ENCODE measurements at places on chromosomes 3 and 15.

DNA sequence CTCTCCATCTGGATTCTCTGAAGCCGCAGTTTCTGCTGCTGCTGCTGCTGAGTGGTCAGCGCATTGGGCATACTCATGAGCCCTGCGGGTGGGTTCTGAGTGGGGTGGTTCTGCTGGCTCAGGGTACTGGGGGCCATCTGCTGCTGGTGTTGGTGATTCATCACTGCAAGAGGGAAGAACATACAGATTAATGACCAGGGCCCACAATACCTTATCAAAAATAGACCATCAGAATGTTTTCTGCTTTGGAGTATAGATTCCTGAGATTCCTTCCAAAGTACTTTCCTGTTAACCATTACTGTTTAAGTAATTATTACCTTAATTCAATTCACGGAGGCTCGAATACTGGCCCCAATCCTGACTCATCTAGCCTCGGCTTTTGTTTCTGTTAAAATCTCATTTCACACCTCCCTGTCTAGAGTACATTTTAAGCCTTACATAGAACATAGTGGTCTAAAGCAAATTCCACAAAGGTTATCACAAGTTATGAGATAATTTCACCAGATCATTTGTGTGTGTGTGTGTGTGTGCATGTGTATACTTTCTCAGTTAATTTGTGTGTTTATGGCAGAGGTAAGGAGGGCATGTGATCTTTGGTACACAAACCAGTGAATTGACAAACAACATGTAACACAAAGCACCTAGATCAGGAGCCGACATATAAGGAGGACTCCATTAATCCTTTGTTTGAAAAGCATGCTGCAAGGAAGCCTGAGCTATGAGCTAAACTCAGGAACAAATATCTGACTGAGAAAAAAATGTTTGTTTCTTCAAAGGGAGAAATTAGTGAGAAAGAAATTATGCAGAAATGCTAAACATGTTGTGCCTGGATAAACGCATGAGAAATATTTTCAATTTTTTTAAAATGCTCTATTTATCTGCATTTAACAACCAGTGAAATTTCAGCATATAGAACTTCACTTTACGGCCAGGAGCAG lies 68.1 kb downstream of the TM4SF4 start:
- DNase-seq: no peak

GRCh38 chr3:195095704-195096036 lies 175.3 kb downstream of the XXYLT1 start:
- DNase-seq: no peak

- DNase-seq: no peak
These were observed 39.9 kb downstream of the KLF15 start for GRCh38 chr3:126317029-126317996.

- DNase-seq: no peak
These were observed 66.4 kb upstream of the MYO5C start for GRCh38 chr15:52361975-52362494.

GRCh38 chr3:50256978-50257890 lies 11.7 kb upstream of the SEMA3B start:
- no peak for DNase-seq

DNA sequence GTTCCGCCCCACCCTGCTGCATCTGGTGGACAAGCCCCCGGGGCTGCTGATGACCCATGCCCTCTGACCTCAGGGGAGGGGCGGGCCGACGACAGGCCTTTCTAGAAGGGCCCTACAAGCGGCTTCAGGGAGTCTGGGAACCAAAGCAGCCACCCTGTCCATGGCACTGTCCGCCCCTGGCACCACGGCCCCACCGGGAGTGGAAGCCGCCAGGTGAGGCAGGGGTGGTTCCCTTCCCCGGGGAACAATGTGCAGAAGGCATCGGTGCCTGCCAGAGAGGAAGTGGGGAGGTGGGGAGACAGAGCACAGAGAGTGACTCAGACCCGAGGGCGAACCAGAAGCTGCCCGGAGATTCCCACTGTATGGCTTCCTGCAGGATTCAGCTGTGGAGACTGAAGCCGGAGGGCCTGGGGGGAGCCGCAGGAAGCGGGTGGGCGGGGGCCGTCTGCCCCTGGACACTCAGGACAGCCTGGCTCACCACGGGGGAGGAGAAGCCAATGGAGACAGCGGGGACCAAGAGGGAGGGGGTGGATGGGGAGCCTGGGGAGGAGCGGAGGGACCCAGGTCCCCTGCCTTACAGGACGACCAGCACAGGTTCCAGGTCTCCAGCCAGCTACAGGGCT lies 134.0 kb downstream of the TPRA1 start:
- peak; percentile 34 for DNase-seq

DNA sequence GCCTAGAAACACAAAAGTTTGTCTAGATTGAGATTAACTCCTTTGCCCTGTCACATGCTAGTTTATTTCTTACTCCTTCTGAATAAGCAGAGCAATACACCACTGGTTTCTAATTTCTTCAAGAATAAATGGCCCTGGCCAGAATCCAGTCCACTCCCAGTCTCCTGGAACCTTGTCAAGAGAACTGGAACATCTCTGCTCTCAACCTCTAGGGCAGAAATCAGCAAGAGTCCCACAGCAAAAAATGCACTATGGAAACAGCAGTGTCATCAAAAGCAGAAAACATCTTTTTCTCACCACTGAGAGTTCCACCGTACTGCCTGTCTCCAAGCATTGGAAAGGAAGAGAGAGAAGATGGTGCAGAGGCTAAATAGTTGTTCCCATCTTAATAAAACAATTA lies 35.9 kb upstream of the PPP2R3A start:
- no peak for DNase-seq

DNA sequence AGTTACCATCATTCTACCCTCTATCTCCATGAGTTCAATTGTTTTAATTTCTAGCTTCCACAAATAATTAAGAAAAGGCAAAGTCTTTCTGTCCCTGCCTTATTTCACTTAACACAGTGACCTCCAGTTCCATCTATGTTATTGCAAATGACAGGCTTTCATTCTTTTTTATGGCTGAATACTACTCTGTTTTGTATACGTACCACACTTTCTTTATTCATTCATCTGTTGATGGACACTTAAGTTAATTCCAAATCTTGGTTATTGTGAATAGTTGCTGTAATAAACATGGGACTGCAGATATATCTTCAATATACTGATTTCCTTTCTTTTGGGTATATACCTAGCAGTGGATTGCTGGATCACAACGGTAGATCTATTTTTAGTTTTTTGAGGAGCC lies 314.1 kb downstream of the SV2B start:
- DNase-seq: no peak

DNA sequence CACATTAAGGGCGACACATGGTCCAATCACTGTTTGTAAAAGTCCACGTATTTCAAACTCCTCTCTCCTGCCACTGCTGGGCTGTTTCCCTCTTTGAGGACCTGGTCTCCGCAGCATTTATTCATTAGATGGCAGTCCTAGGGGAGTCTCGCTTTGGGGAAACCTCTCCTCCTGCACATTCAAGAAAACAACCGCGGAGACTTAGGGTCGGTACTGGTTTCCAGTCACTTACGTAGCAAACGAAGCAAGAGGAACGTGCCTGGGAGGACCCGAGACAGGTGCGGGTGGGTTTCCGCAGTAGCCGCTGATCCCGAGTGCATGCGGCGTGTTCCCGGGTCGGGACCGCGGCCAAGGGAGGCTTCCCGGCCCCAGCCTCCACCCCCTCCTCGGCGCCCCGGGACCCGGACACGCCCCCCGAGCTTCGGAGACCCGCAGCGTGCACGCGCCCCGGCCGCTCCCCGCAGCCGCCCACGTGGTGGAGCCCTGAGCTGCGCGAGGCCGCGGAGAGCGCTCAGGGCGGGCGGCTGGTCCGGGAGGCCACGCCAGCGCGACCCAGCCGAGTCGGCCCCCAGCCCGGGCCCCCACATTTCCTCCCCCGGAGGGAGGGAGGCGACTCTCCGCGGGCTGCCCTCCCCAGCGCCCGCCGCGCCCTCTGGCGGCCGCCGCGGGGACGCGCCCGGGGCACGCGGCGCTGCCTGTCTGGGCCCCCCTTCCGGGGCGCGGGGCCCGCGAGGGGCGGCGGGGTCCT lies 1.1 kb upstream of the IGF1R start:
- no peak for DNase-seq

GRCh38 chr3:46348823-46349482 lies 5.0 kb upstream of the CCR2 start:
- no peak for DNase-seq

DNA sequence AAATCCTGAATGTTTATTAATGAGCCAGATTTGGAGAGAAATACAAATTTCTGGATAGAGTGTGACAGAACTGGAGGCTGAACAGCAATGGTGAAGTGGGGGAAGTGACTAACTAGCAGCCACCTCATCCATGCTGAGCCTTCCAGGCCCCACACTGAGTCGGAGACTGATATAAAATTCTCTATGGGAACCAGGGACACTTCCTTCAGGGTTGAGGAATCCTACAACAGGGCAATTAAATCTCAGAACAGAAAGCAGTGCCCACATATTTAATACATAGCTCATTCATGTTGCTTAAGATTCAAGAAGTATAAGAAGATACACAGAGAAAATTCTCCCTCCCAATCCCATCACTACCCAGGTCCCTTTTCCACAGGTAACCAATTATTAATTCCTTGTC lies 49.3 kb downstream of the HACD2 start:
- DNase-seq: no peak

DNA sequence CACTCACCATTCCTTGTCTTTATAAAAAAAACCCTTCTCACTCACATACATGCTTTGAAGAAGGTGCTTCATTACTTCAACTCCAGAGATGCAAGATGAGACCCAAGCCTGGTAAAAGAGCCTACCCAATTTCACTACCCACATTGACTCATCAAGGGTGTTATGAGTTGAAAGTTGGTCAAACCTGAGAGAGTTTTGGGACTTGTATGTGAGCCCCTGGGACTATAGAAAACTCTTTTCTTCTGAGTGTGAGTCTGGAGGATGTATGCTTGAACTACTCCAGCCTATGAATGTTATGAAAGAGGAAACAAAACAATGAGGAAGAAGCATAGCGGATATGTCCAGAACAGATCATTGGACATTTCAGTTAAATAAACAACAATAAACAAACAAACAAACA lies 106.5 kb upstream of the SATB1 start:
- no peak for DNase-seq

DNA sequence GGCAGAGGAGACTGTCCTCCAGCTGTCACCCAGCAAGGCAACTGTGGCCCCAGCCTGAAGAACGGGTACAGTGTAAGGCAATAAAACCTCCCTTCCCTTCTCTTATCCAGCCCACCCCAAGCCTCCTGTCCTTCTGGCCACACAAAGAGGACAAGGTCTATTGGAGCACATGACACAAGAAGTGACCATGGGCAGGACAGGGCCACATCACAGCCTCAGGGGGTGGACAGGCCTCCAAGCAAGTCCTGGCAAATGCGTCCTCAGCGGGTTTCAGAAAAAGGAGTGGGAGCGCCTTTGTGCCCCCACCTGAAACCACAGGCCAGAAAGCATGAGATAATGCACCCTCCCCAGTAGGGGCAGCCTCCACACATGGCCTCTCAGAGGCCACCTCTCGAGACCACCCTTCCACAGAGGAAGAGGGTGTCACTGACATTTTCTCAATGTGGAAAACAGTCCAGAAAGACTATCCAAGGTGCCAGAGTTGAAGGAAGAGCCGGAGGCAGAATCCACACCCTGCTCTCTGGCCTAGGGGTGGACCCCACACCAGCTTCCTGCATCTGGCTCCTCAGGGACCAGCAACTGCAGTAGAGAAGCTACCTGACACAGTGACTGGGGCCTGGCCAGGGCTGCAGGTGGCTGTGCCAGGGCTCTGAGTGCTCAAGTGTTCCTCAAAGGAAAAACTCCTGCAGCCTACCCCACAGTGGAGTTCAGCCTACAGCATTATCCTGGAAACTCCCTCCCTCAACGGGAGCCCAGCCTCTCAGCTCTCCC lies 43.9 kb downstream of the CCDC12 start:
- no peak for DNase-seq

DNA sequence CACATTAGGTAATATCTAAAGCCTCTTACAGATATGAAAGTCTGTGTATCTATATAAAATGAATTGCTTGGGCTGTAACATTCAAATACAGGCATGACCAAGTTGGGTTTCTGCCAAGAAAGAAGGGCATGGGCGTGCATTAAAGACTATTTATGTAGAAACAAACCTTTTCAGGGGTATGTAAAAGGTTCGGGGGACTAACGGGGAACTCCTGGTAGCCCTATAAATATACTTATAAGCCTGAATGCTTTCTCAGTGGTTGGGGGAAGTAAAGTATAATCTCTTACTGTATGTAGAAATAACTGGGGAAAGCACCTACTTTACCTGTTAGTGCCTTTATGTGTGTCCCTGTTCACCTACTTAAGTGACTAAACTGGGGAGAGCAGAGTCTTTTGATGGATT lies 154.5 kb upstream of the TBL1XR1 start:
- no peak for DNase-seq

- DNase-seq: no peak
These were observed 5.7 kb downstream of the CHST13 start for GRCh38 chr3:126529585-126530170.

DNA sequence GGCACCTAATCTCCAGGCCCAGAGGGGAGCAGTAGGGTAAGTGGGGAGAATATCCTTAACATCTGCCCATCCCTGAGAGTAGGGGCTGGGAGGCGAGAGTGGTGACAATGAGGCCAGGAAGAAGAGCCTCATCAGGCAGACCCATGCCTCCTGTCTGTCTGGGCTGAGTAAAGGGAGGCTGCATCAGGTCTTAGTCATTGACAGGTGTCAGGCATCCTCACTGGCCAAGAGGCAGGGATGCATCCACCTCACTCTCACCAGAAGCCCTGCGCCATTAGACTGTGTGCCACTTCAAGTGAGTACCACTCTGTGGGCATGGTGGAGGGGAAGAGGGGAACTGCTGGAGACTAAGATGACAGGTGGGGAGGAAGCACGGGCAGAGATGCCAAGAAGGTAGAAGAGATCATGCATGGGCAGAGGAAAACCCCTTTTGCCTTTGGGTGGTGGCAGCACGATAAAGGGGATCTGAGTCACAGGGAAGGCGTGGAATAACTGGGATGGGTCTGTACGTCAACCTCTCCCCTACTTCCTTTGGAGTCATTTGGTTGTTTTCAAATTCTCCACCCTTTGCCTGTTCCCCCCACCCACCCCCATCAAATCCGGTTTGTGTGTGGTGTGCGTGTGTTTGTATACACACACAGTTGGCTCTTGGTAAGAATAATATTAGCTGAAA lies 14.1 kb downstream of the ANAPC13 start:
- no peak for DNase-seq

- no peak for DNase-seq
These were observed 4.8 kb downstream of the ARF4 start for GRCh38 chr3:57592306-57592705.

All from non-pigmented ciliary epithelial cell (primary cell).